A673 (cell line): ENCODE measurements at places on chromosomes 16 and 17. TPM values are rescaled to one million over a fixed set of nuclear protein-coding genes. Genes with fewer than 3 reads are reported as not detected.

Gene PPP1R1B
- total RNA-seq = 8.2 and 11.7 TPM in 2 replicates

Gene AARSD1
- 32.9 and 36.0 TPM in 2 replicates for total RNA-seq

Gene KRT35
- not detected in 2 replicates for total RNA-seq

Gene ACE
- total RNA-seq = 2.1 and 2.6 TPM in 2 replicates

Gene AGRP
- total RNA-seq = not detected in 2 replicates

DNA sequence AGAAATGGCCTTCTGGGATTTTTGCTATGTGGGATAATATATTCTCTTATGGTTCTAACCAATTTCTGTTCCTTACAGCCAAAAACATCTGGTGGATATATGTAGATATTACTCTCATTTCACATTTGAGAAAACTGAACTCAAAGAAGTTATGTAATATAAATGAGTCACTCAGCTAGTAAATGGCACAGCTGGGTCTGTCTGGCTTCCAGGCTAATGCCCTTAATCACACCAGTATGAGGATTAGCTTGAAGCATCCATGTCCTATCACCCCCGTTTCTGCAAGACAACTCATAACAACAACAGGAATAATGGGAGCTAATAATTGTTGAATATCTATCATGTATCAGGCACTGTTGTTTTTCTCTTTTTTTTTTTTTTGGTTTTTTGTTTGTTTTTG lies 34.4 kb upstream of the USP7 start:
- H3K4me1 ChIP-seq = no peaks in the 10 kb centered on the region
- no peaks in the 10 kb centered on the region for H3K27me3 ChIP-seq
- DNase-seq = peak; percentile 67
- no peaks in the 10 kb centered on the region for H3K36me3 ChIP-seq

- no peaks in the 10 kb centered on the region for H3K4me1 ChIP-seq
- no peak for DNase-seq
- H3K4me3 ChIP-seq = no peak overlapping the region
- H3K36me3 ChIP-seq = no peaks in the 10 kb centered on the region
Observed at GRCh38 chr16:27394516-27394915, 7.5 kb upstream of the IL21R start.

DNA sequence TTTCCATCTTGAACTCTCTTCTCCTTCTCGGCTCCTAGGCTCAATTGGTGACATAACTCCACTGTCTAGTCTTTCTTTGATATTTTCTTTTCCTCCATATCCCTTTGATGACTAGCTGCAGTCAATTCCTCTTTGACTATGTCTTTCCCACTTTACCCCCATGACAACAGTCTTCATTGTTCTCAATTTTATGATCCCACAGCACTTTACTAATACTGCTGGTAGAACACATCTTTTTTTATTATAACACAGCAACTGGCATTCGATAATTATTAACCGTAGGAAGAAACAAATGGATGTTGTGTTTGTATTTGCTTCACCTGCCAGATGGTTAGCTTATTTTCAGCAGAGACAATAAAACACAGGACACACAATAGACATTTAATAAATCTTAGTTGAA lies 1.3 kb downstream of the KRTAP3-3 start:
- no peak overlapping the region for H3K27ac ChIP-seq
- DNase-seq = no peak
- H3K4me3 ChIP-seq = no peak overlapping the region
- peaks cover 4% of the 10 kb centered on the region for H3K4me1 ChIP-seq
- no peaks in the 10 kb centered on the region for H3K36me3 ChIP-seq

- peak overlapping the region; percentile 58 for H3K27ac ChIP-seq
- DNase-seq = no peak
- peaks cover 3% of the 10 kb centered on the region for H3K4me1 ChIP-seq
- H3K36me3 ChIP-seq = no peaks in the 10 kb centered on the region
- peaks cover 65% of the 10 kb centered on the region for H3K27me3 ChIP-seq
Observed at GRCh38 chr16:52545222-52545897, 1.6 kb downstream of the TOX3 start.

GRCh38 chr17:77909816-77910215 lies 48.7 kb upstream of the TNRC6C start:
- no peak for DNase-seq
- H3K4me1 ChIP-seq = peaks cover 8% of the 10 kb centered on the region
- H3K27ac ChIP-seq = no peak overlapping the region
- no peaks in the 10 kb centered on the region for H3K27me3 ChIP-seq
- no peaks in the 10 kb centered on the region for H3K36me3 ChIP-seq
- no peak overlapping the region for H3K4me3 ChIP-seq

DNA sequence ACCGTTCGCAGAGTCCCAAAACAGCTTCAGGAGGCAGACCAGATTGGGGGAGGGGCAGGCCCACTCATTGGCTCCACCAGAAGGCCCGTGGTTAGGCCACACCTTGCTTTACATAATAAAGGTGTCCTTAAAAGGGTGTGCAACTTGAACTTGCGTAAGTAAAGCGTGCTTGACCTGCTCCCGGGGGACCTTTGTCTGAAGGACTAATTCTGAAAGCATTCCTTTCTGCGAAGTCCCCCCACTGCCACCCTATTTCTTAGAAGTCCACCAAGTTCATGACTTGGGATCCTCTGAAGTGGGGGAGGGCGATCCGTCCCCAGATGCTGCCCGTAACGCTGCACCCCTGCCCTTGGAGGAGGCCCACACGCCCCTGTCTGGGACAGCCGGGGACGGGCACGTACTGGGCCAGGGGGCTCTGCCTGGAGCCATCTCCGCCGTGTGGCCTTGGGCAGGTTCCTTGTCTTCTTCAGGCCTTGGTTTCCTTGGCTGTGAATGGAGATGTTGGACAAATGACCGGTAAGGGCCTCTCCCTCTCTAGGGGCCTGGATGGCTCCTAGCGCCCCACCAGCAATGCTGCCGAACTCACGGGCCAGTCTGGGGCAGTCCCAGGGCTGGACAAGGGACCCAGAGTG lies 823 bp upstream of the ZNF469 start:
- H3K4me1 ChIP-seq = no peaks in the 10 kb centered on the region
- no peak overlapping the region for H3K27ac ChIP-seq
- no peak overlapping the region for H3K4me3 ChIP-seq
